Frontal cortex (tissue), 4 donors: ENCODE measurements at places on chromosomes 7 and 10. TPM values are rescaled to one million over a fixed set of nuclear protein-coding genes. Genes with fewer than 3 reads are reported as not detected.

TWIST1 gene
- total RNA-seq = 2.4 TPM

ARHGEF35 gene
- total RNA-seq = 0.82 TPM

KLF14 gene
- total RNA-seq = not detected

BAMBI gene
- 4.5 TPM for total RNA-seq

RHOBTB1 gene
- total RNA-seq = 30.2 TPM

DNA sequence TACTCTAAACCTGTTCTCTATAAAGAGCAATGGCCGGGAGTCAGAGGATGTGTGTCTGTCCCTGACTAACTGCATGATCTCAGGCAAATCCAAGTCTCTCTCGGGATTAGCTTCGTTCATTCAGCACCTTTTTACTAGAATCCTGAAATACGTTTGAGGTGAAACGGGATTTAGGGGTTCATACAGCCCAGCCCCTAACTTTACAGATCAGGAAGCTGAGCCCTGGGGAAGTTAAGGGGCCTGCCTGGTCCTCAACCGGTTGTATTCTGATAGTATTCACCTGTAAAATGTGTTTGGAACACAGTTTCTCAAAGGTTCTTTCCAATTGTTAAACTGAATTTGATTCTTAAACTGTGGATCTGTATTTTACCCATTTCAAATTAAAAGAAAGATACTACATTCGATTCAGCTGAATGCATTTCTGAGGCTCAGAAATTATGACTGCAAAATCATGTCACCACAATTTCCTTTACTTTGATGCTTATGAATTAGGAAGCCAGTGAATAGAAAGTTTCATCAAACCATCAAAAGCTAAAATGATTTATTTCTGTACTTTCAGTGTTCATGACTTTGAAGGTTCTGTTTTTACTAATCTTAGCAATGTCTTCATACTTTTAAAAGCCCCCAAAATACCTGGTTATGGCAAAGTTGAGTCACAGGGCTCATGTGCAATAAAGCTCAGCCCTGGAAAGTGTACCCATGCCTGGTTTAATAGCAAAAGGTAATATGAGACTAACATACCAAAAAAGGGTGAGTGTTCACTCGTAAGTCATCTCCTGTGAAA, 28.9 kb upstream of the EZH2 start:
- DNase-seq = no peak

DNA sequence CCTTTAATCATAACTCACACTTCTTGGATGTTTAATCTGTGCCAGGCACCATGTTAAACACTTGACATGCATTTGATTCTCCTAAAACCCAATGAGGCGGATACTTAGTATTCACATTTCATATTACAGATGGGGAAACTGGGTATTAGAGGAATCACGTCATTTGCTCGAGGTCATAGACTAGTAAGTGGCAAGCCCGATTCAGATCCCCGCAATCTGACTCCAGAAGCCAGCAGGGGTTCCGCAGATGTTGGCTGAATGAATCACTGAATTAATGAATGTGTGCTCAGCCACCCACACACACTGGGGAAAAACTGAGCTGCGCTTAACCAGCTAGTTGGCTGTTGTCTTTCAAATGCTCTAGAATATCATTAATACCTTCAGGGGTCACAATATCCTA, 22.5 kb upstream of the ENO4 start:
- DNase-seq = no peak

DNA sequence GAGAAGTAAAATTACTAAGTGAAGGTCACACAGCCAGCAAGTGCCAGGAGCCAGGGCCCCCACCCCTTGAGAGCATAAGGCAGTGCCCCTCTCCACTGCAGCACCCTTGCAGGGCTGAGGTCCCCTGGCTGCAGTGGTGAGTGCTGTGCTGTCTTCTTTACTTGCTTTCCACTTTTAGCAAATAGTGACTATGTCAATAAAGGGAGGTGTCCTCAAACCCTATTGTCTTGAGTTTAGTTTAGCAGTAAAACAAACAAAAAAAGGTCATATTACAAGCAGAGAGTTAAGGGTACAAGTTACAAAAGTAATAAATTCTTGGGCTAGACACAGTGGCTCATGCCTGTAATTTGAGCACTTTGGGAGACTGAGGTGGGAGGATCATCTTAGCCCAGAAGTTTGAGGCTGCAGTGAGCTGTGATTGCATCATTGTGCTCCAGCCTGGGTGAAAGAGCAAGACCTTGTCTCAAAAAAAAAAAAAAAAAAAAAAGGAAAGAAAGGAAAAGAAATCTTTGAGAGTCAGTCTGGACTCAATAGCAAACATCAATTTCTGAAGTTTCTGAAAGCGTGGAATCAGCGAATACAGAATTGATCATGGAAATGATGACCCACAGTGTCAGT, 39.0 kb upstream of the KIF5B start:
- no peak for DNase-seq

DNA sequence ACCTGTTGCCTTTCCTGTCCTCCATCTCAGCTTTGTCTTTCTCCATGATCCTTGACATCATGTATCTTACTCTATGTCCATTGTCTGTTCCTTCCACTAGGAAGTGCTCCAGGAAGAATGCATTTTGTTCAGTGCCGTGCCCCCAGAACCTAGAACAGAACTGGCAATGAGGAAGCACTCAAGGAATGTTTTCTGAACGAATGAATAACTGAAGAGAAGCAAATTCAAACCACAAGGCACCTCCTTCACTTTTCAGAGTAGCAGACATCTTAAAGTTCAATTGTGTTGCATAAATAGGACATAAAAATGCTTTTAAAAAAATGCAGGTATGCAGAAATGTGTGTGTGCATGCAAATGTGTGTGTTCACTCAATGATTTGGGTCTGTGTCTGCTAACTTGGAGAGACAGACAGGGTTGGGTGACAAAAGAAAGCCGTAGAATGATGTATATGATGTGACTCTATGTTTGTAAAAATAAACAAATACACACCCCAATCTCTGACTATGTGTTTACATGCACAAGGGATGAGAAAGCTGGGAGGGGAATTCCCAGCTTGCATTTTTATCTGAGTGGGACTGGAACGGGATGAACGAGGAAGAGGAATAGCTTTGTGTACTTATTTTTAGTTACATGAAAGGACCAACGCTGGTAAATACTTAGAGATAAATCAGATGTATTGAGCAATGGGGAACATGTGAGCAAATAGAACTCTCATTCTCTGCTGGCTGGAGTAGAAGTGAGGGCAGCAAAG, 237.7 kb downstream of the FANK1 start:
- DNase-seq = no peak

DNA sequence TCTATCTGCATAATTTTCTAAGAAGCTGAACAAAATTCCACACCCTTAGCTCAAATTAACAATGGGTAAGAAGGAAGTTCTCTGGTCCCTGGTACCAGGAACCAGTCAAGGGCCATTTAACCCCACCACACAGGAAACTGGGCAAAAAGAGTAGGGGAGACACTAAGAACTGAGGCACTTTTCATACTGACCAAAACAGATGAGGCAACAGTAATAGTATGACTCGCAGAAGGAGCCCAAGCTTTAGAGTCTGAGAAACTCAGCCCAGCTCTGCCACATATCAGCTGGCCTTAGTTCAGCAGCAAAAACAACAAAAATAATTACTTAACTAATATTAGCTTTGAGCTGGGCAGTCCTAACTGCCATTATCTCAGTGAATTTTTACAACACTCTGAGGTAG, 221.2 kb downstream of the FAM107B start:
- DNase-seq = no peak

GRCh38 chr10:99403674-99404073, 26.8 kb downstream of the GOT1 start:
- DNase-seq = no peak

- DNase-seq = no peak
Observed at GRCh38 chr10:33390046-33390445, 55.6 kb upstream of the NRP1 start.
